ENCODE measurements at places on chromosomes 6 and 20. TPM values are rescaled to one million over a fixed set of nuclear protein-coding genes. Genes with fewer than 3 reads are reported as not detected.

Gene UQCC2
- polyA plus RNA-seq, result 82.0 TPM

Gene HLA-DOB
- 0.07 TPM for polyA plus RNA-seq

Gene FANCE
- polyA plus RNA-seq, result 3.1 TPM

GRCh38 chr20:41526327-41526726 lies 91.8 kb downstream of the CHD6 start:
- no peak for DNase-seq

GRCh38 chr20:41123631-41124030 lies 13.7 kb upstream of the PLCG1 start:
- no peak for DNase-seq

DNA sequence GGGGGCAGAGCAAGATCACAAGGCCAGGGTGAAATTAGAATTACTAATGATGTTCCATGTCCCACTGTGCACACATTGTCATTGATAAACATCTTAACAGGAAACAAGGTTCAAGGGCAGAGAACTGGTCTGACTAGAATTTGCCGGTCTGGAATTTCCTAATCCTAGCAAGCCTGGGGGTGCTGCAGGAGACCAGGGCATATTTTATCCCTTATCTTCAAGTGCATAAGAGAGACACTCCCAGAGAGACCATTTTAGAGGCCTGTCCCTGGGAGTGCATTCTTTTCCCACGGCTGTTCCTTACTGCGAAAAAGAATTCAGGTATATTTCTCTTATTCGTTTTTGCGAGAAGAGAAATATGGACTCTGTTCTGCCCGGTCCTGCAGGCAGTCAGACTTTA lies 41.5 kb downstream of the CD83 start:
- no peak for DNase-seq

DNA sequence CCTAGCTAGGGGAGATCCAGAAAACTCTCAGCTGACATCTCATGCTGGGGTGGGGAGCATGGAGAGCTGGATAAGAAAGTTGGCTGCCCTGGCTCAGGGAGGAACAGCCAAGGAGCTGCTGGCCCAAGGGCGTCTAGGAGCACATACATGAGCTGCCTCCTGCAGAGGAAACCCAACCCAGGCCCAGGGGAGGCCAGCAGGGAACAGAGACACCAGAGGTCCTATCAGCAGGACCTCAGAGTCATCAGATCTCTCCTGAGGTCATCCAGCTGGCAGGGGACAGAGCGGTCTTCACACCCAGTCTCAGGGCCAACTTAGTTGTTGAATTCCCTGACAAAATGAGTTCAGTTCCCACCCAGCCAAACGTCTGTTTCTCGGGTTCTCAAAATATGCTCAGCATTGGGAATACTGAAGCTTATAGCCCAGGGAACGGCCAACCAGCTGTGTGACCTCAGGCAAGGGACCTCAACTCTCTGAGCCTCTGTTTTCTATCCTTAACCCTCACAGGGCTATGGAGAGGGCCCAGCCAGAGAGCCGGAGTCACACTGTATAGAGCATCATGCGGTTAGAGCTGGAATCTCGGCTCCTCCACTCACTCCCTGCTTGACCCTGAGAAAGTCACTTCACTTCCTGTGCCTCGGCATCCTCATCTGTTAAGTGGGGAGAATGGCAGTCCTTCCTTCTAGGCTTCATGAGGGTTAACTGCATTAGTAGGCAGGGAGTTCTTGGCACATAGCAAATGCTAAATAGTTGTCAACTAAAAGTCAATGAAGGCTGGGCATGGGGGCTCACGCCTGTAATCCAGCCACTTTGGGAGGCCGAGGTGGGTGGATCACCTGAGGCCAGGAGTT lies 13.8 kb downstream of the ADA start:
- DNase-seq, result no peak
